ENCODE measurements at places on chromosomes 12 and 14.

DNA sequence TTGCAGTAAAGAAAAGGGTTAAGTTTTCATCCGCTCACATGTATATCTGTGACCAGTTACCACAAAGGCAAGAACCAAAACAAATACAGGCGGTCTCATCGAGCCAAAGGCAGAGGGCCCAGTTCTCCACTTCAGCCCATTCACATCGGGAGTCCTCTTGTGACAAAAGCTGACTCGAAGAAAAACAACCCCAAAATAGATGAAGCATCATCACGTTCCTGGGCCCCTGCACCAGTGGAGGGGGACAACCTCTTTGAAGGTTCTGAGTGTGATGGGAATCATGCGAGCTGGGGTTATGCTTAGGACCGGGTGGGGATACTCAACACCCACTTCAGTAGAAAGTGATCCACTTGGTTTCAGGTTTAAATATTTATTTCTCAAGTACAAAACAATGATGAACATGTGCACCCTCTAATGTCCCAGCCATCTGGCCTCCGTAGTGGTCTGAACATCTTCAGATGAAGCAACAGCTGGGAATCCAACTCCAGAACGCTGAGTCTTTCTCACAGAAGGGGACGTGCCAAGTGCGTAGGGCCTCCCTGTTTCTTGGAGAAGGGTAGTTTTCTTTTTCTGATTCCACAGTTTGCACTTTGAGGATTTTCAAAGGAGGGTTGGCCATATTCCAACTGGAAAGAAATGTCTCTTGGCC, 8.4 kb downstream of the GSC start:
- peak; percentile 70 for DNase-seq

DNA sequence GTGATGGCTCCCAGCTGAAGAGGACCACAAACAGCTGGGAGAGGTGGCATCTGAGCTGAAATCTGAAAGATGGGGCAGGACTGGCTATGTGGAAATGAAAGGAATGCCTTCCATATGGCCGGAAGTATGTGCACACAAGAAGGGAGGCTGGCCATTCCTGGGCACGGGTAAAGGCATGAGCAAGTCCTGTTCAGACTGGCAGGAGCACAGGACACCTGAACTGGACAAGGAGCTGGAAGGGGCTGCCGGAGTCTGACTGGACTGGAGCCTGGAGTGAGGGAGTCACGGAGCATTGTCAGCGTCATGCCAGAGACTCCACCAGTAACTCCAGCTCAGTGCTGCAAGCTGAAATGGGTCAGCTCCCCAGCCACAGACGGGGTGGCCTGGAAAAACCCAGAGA, 11.9 kb upstream of the TC2N start:
- no peak for DNase-seq

DNA sequence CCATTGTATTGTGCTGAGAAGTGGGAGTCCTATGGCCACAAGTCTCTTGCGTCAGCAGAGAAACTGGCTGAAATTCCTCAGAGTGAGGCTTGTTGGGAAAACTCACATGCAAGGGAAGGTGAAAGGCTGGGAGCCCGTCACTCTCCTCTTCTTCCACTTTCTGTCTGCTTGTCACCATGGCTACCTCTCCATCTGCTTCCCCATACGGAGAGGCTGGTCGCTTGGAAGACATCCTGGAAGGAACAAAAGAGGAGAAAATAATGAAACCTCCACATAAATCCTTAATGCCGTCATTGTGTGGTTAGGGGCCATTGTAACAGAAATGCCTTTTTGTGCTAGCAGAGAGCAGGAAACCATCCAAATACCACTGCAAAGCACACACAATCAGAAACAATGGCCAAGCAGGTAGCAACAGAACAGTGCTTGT, 53.7 kb downstream of the SOX5 start:
- DNase-seq, result no peak

DNA sequence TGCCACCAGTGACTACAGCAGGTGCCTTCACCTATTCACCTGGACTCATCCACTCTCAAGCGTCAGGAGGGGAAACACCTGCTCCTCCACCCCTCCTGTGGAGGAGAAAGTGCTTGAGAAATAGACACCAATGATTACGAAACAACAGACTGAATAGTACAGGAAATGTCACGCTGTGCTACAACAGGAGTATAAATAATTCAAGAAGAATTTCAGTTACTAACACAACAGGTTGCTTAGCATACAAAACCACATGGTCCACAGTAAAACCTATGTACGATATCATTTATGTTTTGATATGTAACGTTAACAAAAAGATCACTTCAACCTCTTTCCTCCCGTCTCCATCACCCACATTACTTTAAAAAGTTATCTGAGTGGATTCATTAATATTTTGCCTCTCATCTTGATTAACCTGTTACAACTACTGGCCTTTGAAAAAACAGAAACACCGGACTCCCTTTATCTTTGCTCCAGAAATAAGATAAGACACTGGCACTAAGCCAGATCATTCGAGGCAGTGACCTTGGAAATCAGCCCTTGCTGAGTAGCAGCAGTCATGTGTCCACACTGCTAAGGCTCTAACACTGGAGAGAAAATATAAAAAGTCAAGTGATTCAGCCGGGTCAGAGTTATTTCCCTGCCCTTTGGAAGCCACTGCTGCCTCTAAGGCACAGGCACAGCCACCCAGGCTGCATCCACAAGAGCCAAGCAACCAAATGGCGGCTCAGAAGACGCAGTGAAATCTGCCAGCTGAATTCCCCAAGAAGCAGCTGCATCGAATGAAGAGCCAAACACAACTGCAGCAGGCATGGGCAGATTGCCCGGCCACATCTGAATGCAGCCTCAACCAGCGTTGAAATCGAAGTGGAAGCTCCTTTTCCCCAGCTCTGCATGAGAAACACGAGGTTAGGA, 40.9 kb downstream of the NT5DC3 start:
- peak; percentile 69 for DNase-seq

GRCh38 chr12:62732861-62733427, 202.0 kb downstream of the PPM1H start:
- no peak for DNase-seq

DNA sequence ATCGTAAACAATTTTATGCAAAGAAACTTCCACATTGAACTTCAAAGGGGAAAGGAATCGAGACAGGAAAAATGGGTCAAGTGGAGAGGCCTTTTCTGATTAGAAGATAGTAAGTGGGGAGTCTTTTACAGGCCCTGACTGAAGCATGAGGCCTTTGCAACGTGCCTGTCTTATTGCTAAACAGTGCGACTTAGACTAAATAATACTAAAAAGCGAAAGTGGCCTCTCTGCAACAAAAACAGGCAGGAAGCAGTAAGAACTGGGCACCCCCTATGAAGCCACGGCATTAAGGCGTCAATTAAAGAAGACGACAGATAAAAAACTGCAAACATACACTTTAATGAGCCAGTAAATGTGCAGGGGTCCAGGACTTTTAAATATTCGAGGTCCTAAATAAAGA, 283.4 kb upstream of the GRIP1 start:
- DNase-seq, result no peak

GRCh38 chr14:104694991-104695659, 5.7 kb downstream of the INF2 start:
- DNase-seq, result no peak

DNA sequence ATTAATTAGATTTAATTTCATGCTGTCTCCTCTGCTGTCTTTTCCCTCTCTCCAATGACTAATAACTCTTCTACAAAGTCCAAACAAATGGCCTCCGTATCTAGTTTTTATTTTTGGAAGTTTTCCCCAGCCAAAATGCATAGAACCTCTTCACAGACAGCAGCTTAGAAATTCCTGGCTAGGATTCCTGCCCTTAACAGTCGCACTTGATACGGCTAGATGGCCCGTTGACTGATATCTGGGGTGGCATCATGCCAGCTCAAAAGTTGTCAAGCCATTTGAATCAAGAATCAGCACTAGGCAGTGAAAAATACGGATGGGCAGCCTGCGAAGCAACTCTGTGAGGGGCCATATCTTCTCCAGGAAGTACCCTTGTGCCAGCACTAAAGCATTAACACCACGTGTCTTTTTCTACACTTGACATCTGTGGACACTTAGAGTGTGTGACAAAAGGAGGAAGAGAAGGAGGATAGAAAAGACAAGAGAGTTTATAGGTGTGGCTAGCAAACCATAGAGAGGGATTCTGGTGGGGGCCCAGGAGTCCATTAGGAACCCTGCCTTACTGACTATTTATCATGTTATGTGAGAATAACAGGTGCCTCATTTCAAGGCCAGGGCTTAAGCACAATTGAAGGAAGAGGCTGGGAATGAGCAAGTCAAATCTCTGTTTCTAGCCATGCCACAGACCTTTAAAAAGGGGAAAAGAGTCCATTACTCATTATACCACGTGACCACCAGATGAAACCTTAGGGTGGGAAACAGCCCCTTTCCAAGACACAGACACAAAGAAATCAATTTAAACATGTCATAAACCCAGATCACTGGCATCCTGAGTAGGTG, 39.2 kb upstream of the KRR1 start:
- DNase-seq, result no peak

DNA sequence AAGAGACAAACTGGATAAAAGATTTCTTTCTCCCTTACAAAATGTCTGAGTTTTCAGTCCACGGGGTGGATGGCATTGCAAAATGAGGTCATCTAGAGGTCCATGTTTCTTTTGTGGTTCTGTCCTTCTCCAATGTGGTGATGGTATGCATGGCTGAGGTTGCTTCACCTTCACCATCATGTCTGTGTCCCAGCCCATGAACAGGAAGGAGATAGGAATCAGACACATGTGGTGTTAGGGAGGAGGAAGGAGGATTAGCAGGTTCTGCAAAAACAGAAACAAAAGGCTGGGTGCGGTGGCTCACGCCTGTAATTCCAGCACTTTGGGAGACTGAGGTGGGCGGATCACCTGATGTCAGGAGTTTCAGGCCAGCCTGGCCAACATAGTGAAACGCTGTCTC, 11.0 kb upstream of the AEBP2 start:
- no peak for DNase-seq

DNA sequence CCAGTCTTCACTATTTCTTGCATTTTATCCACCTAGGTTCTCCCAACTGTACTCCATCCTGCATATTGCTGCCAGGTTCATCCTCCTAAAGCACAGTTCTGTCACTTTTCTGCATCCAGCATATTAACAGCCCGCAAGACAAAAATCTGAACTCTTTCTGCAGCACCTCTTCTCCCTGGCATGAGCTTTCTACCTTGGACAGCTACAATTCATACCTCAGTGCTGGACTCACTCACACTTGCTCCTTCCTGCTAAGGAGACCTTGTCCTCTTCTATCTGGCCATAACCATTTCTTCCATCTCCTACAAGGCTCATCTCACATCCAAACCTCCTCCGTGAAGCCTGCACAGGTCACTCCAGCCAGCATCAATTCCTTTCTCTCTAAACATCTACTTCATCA, 170.1 kb upstream of the GRIP1 start:
- DNase-seq, result no peak

GRCh38 chr12:67964456-67964855, 24.8 kb upstream of the IFNG-AS1 start:
- DNase-seq, result no peak

DNA sequence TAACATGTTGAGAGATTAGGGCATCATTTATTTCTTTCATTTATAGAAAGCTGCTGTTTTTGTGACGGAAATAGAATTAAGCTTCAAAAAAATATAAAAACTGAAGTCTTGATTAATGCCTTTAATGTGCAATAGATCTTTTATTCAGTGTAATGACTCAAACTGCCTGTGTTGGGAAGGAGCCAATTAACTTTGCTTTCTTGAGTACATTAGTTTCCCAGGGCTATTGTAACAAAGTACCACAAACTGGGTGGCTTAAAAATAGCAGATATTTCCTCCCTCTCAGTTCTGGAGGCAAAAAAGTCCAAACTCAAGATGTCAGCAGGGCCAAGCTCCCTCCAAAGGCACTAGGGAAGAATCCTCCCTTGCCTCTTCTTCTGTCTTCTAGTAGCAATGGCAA, 36.6 kb downstream of the EID3 start:
- DNase-seq, result no peak

DNA sequence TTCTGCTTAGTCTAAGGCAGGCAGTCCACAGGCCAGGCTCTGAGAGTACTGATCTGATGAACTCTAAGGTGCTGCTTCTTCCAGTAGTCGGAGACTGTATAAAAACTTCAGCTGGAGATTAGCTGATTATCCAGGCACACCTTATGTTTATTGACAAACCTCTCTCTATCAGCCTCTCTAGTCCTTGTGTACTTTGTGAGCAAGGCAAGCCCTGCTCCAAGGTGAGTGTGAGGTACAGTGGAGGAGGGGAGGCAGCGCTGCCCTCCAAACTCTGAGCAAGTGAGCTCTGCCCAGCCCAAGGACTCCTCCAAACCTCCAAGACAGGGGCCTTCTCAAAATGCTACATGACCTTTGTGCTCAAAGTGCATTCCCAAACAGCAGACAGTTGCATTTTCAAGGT, 95.9 kb upstream of the CDKN3 start:
- no peak for DNase-seq

DNA sequence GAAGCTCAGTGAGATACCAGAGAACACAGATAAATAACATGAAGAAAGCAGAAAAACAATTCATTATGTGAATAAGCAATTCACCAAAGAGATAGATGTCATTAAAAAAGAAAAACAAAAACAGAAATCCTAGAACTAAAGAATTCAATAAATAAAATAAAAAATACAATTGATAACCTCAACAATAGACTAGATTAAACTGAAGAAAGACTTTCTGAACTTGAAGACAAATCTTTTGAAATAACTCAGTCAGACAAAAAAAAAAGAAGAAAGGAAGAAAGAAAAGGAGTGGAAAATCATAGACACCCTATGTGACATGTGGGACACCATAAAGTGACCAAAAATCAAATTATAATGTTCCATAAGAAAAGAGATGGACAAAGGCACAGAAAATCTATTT, 14.0 kb upstream of the SLC38A1 start:
- DNase-seq, result no peak

- DNase-seq, result no peak
Measured at GRCh38 chr12:13071305-13072280, 27.4 kb downstream of the FAM234B start.

- peak; percentile 54 for DNase-seq
Measured at GRCh38 chr14:105864116-105864515, 337.7 kb downstream of the TMEM121 start.

- no peak for DNase-seq
Measured at GRCh38 chr14:96090441-96091148, 51.4 kb downstream of the C14orf132 start.

- no peak for DNase-seq
Measured at GRCh38 chr14:23173031-23173430, 10.4 kb downstream of the SLC7A8 start.
